Hematopoietic multipotent progenitor cell (in vitro differentiated cells): ENCODE measurements at places on chromosomes 1 and 21.

GRCh38 chr21:45996311-45997204, 15.0 kb downstream of the COL6A1 start:
- DNase-seq = no peak

DNA sequence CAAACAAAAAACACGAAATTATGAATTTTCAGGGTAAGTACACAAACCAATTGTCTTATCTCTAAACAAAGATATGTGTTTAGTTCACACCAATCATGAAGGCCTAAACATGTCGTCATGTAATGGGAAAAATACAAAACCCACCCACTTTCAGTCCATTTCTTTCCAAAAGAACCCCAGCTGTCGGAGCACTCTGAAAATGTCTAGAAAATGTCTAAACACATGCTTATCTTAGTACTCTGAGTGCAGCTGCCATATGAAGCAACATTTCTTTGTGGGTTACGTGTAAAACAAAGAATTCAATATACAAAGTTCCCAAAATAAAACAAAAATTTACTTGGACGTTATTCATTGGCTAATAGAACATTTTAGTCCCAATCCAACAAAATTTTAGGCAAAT, 22.7 kb downstream of the SERBP1 start:
- no peak for DNase-seq

GRCh38 chr1:83512373-83513193, 486.3 kb downstream of the TTLL7 start:
- no peak for DNase-seq

DNA sequence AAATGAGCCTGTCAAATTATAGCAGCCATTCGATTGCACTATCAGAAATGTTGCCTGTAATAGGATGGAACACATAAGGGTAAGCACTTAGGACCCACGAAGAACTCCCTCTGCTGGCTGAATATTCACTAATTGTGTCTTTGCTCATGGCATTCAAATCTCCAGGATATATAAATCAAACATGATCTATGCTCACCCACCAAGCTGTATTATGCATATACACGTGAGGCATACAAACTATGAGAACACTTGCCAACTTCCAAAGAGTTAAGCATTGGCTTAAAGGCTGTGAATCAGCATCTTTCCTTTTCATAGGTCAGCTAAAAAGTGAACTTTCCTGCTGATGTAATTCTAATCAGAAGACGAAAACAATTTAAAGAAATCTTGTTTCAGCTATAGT, 34.5 kb downstream of the TMPRSS15 start:
- no peak for DNase-seq

GRCh38 chr1:4613606-4614370, 40.6 kb upstream of the AJAP1 start:
- DNase-seq = no peak

GRCh38 chr1:15146142-15146680, 7.3 kb upstream of the TMEM51 start:
- no peak for DNase-seq

DNA sequence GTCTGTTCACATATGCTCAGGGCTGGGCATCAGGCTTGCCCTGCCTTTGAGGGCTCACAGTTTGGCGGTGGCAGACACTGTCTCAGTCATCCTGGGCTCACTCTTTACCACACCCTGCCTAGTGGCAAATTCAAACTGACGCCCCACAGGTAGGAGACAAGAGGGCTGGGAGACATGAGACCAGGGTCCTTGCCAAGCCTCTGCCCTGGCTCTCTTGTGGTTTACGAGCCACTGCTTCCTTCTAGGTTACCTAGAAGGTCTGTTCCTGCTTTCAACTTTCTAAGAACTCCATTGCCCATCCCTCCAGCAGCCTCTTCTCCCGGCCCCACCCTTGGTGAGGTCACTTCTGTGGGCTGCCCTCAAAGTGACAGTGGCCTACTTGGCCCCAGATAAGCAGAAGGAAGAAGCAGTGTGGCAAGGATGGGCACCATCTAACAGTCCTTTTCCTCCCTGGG, 10.5 kb downstream of the KIF21B start:
- DNase-seq = no peak

- no peak for DNase-seq
Measured at GRCh38 chr1:224518528-224518927, 83.9 kb upstream of the WDR26 start.

GRCh38 chr1:16260814-16261213, 23.8 kb upstream of the CPLANE2 start:
- no peak for DNase-seq

DNA sequence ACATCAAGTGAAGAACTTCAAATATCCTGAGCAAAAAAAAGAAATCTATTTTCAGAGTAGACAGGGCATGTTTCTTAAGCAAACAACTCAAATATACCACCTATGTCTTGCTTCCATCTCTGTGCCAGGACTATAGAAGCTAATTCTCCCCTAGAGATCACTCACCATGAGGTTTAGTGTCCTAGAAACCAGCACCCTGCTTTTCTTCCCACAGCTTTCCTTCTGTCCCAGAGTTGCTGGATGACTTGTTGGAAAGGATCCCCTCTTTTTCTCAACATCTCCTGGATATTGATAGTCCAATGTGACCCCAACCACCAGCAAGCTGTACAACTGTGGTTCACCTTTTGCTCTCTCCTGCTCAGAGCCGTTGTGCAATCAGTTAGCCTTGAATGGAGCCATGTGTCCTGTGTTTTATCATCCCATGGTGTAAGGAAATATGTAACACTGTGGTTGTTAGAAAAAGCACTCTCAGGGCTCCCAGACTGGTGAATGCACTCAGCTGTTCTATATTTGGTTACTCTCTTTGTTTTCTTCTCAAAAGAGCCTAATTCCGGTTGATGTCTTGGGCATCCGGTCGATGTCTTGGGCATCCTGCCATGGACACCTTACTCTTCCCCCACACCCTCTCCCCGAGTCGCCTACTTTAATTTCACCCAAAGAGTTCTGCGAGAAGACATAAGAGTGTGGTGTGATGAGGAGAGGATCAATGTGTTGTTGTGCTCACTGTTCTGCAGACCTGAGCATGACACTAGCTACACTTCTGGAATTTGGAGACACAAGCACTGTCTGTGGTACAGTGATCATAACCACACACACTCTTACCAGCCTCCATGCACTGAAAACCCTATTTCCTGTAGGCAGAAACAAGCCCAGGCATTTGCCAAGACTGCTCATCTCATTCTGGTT, 1.7 kb downstream of the TNFSF4 start:
- DNase-seq = no peak

- DNase-seq = no peak
Measured at GRCh38 chr21:32382108-32382644, 10.6 kb downstream of the URB1 start.

DNA sequence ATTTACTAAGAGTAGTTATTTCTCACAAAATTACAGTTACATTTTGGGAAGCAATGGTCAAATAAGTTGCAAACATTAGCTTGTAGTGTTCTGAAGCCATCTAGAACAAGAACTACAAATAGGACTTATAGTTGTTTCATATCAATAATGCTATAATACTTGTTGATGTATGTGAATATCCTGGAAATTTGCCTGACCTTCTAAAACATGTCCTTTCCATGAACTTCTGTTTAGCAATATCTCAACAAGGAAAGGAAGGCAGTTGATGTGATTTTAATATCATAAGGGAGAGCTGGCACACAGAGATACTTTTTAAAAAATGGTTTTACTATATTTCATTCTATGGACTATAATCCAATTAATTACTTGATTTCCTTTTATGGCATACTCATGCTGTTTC, 47.1 kb upstream of the SAMSN1 start:
- DNase-seq = no peak

DNA sequence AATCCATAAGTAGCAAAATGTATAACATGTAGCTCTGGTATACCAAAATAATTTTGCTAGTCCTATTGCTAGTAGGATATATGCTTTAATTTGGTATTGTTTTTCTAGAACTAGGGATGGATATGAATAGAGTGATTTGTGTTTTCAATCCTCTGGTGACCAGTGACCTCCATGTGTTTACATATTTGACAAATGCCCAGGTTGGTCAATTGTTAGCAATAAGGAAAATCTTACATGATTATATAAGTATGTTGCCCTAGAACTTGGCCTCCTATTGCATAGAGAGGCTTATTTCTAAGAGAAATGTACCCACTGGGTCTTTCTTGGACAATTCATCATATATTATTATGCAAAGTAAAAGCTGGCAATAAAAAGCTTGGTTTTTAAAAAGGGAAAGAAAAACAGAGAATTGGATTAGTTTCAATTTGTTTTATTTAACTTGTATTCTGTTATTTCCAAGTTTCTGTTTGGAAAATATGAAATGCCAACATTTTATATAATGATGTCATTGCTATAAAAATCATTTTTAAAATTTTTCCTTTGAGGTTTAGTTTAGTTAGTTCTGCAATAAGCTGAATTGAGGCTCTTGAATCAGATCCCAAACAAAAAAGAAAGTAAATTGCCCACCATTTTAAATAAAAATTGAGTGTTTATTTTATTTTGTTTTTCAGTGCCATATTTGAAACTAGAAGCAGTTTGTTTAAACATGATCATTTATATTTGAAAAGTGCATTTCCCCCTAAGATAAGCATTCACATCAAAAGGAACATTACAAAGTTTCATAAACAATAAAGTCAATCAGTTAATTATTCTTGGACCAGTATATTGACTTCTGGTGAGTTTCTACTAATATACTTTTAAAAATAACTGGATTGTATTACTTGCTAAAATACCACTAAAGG, 210.9 kb downstream of the ZC3H11B start:
- DNase-seq = no peak

GRCh38 chr1:112971006-112971405, 15.0 kb upstream of the SLC16A1 start:
- no peak for DNase-seq

DNA sequence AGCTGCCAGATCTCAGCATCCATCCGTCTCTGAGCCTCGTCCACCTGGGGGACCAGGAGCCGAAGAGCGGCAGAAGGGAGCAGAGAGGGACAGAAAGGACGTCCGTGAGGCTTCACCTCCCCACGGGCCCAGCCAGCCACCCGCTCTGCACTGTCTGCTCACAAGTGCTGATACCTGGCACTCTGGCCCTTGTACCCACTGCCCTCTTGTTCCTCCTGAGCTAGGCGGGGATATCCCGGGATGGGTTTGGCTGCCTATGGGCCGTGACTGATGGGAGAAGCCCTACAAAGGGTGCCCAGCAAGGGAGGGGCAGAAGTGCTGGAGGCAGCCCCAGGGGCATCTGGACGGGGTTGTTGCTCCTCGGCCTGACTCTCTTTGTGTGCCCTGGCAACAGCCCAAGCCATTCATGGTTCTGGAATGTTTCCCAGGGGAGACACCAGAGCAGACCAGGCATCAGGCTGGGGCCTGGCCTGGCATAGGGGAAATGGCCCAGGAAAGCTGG, 57.6 kb downstream of the LDLRAD2 start:
- no peak for DNase-seq

DNA sequence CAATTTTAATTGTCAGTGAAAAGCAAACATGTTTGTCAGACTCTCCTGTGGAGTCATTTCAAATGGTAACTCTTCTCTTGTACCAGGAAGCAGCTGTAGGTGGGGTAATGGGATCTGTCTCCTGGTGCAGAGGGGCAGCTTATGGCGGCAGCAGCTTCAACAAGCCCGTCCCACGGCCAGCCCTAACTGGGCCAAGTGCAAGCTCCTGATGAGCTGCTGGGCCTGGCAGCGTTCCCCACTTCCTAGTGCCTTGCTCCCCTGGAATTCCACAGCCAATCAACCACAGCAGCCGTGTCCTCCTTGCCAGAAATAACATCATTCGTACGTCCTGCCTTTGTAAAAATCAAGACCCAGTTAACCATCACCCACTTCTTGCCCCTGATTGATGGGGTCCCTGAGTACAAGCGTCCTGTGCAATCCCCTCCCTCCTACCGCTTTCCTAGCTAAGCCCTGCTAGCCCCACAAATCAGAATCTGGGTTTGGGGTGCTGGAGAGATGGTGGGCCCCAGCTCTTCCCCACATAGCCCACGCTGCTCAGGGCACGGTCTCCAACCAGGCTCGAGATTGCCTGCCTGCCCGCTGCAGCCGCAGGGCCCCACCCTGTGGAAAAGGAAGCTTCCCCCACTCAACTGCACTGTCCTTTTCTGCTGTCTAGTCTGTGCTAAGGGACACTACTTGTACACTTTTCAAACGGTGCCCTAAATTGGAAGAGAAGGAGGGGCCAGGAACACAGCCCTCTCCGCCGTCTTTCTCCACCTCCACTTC, 61.2 kb downstream of the TOR1AIP2 start:
- DNase-seq = no peak

DNA sequence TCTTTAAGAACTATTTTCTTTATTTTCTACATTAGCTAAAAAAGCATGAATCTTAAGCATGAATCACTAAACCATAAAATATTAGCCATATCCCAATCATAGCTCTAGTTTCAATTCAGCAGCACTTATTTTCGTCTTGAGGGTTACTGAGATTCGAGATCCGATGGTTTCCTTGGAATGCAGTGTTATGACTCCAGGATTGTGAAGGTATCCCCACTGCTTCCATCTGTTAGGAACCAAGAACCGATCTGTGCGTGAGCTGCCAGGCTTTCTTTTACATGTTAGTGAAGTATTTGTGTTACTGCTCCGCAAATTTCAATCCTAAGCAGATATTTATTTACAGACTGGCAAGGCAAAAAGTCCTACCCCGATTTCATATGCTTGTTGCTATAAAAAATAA, 18.8 kb downstream of the TNFRSF9 start:
- no peak for DNase-seq

DNA sequence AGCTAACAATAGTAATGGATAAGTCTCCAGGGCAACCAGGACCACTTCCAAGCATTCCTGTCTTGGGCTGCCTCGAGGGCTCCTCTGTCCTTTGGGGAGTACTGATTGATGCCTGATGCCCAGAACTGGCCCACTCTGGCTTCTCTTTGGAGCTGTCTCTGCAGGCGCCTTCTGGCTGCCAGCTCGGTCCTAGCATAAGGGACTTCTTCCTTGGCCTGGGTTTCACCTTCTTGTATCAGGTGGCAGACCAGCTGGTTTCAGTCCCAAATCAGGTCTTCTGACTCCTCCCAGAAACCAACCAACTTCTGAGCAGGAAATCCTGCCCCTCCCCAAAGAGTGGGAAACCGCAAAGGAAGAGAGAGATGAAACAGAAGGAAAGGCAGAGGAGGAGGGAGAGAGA, 10.6 kb downstream of the G0S2 start:
- DNase-seq = no peak

DNA sequence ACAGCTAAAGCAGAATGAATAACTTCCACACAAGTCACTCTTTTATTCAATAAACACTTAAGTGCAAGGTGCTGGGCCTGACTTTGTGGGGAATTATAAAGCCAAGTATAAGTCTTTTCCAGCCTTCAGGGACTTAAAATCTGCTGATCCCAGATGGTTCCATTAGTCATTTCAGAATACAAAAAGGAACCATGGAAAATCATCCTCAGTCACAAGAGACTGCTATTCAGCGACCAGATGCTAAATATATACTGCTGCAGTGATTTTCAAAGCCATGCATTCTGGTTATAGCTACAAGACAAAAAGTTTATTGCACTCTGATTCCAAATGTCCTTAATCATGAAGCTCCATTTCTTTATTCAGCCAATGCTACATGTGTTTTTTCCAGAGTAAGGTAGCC, 25.7 kb downstream of the GLMN start:
- no peak for DNase-seq

DNA sequence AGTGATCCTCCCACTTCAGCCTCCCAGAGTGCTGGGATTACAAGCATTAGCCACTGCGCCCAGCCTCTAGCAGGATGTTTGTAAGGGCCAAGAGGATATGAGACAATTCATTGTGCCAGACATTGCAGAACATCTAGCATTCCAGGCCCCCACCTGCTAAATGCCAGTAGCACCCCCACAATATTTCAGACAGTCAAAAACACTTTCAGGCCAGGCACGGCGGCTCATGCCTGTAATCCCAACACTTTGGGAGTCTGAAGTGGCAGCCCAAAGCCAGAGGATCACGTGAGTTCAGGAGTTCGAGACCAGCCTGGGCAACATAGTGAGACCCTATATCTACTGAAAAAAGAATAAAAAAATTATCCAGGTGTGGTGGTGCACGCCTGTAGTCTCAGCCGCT, 12.9 kb downstream of the PPIE start:
- no peak for DNase-seq
